Fibroblast of skin of left quadriceps (primary cell): ENCODE measurements at places on chromosomes 6 and 20.

- peak; percentile 18 for DNase-seq
These were observed 50.8 kb downstream of the SNX9 start for GRCh38 chr6:157873735-157874344.

DNA sequence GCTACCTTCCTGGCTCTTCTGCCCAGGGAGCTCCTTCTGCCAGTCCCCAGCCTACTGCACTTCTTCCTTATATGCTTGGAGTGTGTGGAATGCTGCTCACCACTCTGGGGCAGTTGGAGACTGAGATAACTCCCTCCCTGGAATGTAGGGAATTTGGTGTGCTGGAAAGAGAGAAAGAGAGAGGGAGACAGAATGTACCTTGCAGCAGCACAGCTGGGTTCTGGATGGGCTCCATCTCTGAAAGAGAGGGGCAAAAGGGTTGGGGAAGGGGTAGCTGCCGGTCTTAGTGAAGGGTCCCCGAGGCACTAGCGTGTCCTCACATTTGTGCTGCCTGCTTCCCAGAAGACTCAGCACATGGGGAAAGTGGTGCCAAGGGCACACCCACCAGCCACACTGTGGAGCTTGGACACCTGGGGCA lies 40.2 kb upstream of the DDR1 start:
- DNase-seq: peak; percentile 62

GRCh38 chr6:109015176-109015575 lies 79.5 kb downstream of the SESN1 start:
- no peak for DNase-seq

- DNase-seq: no peak
These were observed 42.1 kb downstream of the IYD start for GRCh38 chr6:150410906-150411305.

GRCh38 chr6:84862843-84863242 lies 98.4 kb upstream of the TBX18 start:
- DNase-seq: no peak

DNA sequence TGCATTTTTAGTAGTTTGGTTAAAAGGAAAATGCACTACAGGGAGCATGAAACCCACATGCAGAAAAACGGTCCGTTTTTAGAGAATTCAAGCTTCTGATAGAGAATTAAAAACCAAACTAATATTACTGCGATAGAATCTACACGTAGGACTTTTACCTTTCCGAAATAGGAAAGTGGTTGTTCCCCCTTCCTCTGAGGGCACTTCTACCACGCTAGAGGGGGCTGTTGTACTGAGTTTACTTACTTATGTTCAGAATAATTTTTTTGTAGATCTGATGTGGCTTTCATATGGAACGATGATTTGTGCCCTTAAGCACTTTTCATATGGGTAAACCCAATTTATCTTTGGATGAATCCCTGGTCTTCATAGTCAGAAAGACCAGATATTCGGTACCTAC lies 264.3 kb upstream of the PLN start:
- DNase-seq: peak; percentile 39

GRCh38 chr6:3457710-3458602 lies 1.1 kb upstream of the SLC22A23 start:
- no peak for DNase-seq

GRCh38 chr20:3563133-3563532 lies 92.3 kb downstream of the ATRN start:
- DNase-seq: no peak

DNA sequence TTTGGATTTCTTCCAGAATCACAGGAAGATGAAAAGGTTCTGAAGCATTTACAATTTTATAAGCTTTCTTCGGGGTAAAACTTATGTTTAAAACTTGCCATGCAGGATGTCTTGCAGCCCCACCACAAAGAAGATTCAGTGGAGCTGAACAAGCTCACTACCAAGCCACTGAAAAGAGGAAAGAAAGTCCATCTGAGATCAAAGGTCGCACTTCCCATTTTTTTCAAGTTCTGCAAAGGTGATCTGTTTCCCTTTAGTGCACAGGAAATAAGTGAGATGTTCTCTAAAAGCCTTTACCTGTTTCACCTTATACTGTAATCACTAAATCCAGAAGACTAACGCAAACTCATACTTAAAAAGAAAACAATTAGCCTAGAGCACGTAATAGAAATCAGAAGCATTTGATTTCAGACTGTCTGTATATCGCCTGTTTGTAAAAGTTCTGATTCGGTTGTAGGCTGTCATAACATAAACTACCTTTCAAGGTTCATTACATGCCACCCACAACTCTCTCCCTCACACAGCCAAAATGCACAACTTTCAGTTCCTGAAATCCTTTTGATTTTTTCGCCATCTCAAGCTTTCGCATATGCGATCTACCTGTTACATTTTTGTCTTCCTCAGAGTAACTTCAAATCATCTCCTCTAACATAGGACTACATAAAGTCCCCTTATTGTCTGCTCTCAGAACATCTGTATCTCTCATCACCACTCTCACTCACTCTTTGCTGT lies 1.8 kb downstream of the ECHDC1 start:
- DNase-seq: no peak

GRCh38 chr20:44215125-44215524 lies 4.6 kb upstream of the OSER1 start:
- peak; percentile 37 for DNase-seq

DNA sequence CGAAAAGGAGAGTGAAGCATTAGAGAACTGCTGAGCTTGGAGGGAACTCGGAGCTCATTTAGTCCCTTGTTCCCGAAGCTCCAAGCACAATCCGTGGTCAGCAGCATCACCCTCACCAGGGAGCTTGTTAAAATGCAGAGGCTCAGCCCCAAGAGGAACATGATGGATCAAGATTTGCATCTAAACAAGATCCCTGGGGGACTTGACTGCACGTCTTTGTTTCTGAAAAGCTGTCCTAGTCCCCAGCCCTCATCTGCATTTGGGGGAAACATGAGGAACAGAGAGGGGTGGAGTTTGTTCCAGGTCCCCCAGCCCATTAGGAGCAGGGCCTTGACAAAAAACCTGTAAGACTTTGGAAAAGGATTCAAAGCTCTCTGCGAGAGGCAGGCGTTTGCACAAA lies 4.1 kb upstream of the LBP start:
- no peak for DNase-seq

GRCh38 chr6:25244865-25245264 lies 34.3 kb upstream of the CARMIL1 start:
- DNase-seq: no peak

DNA sequence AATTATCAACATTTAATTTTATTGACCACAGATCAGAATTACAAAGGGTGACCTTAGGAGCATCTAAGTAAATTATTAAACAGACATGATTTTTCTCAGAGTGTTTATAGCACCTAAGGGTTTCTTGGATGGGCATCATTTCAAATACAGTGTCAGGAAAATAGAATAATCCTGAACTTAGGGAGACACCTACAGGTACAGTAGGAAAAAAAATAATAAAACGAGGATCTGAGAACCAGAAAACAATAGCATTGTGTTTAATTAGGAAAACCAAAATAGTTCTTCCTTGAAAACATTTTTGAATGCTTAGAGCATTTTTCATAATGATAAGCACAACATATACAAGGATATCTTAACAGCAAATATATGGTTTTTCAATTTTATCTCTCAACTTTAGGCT lies 39.2 kb downstream of the MMUT start:
- DNase-seq: no peak
